Bladder microvascular endothelial cell (primary cell): ENCODE measurements at places on chromosomes 2 and 18. TPM values are rescaled to one million over a fixed set of nuclear protein-coding genes. Genes with fewer than 3 reads are reported as not detected.

The GRB14 gene
- total RNA-seq, result 0.32 and 1.3 TPM in 2 replicates

The TXNDC9 gene
- 55.9 and 66.1 TPM in 2 replicates for total RNA-seq

The RAD51AP2 gene
- not detected in 2 replicates for total RNA-seq

The LBX2 gene
- total RNA-seq, result 1.3 and 1.9 TPM in 2 replicates

The REG1B gene
- not detected in 2 replicates for total RNA-seq

The NHEJ1 gene
- 14.9 and 24.1 TPM in 2 replicates for total RNA-seq

The PRLH gene
- total RNA-seq, result not detected in 2 replicates

The C1GALT1C1L gene
- 0.13 TPM in 1 of 2 replicates, not detected in the other for total RNA-seq

The KRTCAP3 gene
- 0.44 and 0.49 TPM in 2 replicates for total RNA-seq

The GKN2 gene
- not detected in 2 replicates for total RNA-seq

The IFT172 gene
- 12.0 and 20.0 TPM in 2 replicates for total RNA-seq

The FKBP7 gene
- 7.3 and 24.2 TPM in 2 replicates for total RNA-seq

The HMSD gene
- total RNA-seq, result not detected in 2 replicates
